ENCODE measurements at places on chromosomes 3 and 15.

DNA sequence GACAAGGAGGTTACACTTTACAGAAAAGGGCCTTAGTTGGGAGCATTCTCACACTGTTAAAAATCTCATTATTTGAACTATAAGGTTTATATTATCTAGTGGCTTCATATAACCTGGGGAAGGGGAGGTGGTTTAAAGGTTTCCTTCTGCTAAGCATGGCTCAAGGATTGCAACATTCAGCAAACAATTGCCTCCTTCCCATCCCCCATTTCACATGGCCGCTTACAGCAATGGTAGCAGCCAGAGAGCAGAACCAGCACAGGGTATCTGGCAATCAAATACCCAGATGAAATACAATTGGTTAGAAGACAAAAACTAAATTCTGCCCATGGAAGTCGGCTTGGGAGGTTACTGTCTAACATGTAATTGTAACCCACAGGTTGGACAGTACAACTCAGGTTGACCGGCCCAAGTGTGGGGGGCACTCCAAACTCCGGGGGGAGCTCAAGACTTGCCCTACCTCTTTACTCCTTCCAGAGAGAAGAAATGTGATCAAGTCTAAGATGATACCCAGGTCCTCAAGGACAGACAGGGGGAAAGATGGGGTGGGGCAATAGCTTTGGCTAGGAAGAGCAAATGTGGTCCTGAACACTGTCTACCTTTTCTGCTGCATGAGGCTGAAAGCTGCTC, 15.5 kb downstream of the ETV5 start:
- H3K36me3 ChIP-seq: no peaks in the 10 kb centered on the region
- peaks cover 11% of the 10 kb centered on the region for H3K4me1 ChIP-seq
- no peak for DNase-seq
- no peak overlapping the region for H3K4me3 ChIP-seq
- no peak overlapping the region for H3K27ac ChIP-seq

GRCh38 chr3:135917076-135917475, 48.5 kb upstream of the PPP2R3A start:
- H3K36me3 ChIP-seq: no peaks in the 10 kb centered on the region
- no peaks in the 10 kb centered on the region for H3K27me3 ChIP-seq

DNA sequence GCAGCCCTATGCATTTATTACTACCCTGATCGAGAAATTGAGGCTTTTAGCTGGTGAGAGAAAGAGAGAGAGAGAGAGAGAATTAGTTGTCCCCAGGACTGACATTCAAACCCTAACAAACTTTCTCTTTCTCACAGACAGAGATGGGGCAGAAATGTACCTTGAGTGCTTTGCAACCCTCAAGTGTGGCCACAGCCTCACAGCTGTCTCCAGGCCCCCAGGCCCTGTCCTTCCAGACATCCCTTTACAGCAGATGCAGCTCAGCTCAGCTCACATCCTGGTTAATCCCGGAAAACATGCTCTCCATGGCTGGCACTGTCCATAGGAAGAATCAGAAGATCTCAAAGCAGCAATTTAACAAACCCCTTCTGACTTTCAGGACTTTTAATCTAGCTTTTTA, 67.6 kb downstream of the DCLK3 start:
- H3K27me3 ChIP-seq: no peaks in the 10 kb centered on the region
- H3K4me1 ChIP-seq: no peaks in the 10 kb centered on the region
- no peak overlapping the region for H3K4me3 ChIP-seq
- no peak overlapping the region for H3K27ac ChIP-seq

DNA sequence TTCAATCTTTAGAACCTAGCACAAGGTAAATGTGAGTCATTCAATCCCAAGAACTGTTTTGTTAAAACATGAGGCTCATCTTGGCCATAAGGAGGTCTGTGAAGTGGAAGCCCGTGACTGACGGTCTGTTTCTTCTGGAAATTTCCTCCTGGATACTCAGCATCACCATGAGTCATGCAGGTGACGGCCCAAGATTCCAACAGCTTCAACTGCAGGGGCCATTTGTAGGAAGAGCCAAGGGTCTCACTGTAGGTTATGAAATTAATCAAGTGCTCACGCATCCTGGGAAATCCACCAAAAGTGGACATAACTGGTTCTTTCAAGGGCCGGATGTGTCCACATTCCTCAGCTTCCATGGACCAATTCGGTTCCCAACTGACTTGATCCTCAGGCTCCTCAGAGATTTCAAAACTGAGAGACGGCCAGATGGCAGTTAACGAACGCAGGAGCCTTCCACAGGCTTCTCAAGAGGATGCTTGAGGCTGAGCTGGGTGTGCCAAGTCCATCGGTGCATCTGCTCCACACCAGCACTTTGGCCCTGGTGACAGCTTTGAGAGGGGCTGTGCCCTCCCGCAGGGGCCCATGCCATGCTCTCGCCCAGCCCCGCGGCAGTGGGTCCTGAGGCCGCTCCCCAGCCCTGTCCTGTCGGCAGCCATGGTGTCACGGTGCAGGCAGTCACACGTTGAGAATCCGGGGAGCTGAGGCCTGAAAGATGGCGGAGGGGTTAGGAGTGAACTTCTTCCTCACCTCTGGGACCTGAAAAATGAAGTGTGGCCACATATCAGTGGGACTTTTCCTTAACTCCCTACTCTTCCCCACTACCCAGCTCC, 8.5 kb downstream of the MAP6D1 start:
- H3K27me3 ChIP-seq: no peaks in the 10 kb centered on the region
- no peak overlapping the region for H3K4me3 ChIP-seq
- H3K36me3 ChIP-seq: no peaks in the 10 kb centered on the region
- H3K4me1 ChIP-seq: no peaks in the 10 kb centered on the region
- no peak for DNase-seq

- no peaks in the 10 kb centered on the region for H3K27me3 ChIP-seq
- no peak overlapping the region for H3K27ac ChIP-seq
- H3K36me3 ChIP-seq: no peaks in the 10 kb centered on the region
- no peak for DNase-seq
Measured at GRCh38 chr3:190865419-190865818, 2.9 kb upstream of the GMNC start.
